ENCODE measurements at places on chromosomes 3 and 15.
A peak's percentile ranks its signal among the peaks of the same experiment; 100 is the strongest.

DNA sequence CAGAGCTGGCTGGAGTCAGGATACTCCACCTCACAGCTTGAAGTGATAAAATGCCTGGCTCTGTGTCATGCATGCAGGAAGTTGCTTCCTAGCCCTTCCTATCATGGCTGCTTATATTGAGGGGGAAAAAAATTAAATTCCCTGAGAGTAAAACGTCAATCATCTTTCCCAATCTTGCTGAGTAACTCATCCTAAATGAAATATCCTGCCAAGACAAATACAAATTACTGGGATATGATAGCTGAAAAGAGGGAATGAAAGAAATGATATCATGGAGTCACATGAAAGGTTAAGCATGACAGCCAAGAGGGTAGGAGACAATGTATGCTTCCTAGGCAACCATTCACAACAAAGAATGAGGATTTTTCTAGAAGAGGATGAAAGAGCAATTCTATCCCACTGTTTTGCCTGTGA, 110.6 kb downstream of the ABI3BP start:
- DNase-seq: peak; percentile 78

GRCh38 chr15:25436707-25437106, 2.1 kb downstream of the UBE3A start:
- no peak for DNase-seq

GRCh38 chr3:111542611-111543300, 759 bp downstream of the CD96 start:
- DNase-seq: no peak

- no peak for DNase-seq
Measured at GRCh38 chr15:69862540-69862939, 235.2 kb downstream of the TLE3 start.

DNA sequence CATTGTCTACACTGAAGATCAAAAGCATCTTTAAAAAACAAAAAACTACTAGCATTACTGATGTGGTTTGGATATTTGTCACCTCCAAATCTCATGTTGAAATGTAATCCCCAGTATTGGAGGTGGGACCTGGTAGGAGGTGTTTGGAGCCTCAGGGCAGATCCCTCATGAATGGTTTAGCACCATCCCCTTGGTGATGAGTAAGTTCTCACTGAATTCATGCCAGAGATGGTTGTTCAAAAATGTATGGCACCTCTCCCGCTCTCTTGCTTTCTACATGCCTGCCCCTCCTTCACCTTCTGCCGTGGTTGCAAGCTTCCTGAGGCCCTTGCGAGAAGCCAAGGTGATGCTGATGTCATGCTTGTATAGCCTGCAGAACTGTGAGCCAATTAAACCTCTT, 136.6 kb upstream of the FHIT start:
- DNase-seq: no peak

DNA sequence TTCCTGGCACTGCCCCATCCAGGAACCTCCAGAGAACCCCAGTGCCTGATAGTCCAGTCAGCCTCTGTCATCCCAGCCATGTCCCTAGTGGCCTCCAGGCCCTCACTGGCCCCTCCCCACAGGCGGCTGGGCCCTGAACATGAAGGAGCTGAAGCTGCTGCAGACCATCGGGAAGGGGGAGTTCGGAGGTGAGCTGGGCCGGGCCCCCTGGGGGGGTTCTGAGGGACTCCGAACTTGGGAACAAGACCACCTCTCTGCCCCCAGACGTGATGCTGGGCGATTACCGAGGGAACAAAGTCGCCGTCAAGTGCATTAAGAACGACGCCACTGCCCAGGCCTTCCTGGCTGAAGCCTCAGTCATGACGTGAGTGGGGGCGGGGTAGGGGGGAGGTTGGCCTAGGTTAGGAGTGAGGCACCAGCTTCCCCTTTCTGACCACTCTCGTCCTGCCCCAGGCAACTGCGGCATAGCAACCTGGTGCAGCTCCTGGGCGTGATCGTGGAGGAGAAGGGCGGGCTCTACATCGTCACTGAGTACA, 12.0 kb upstream of the LMAN1L start:
- DNase-seq: no peak

GRCh38 chr15:78347586-78348543, 7.7 kb downstream of the CRABP1 start:
- DNase-seq: no peak

- DNase-seq: no peak
Measured at GRCh38 chr3:65516998-65517397, 521.7 kb downstream of the MAGI1 start.

- DNase-seq: no peak
Measured at GRCh38 chr3:28089527-28089897, 151.9 kb upstream of the CMC1 start.

DNA sequence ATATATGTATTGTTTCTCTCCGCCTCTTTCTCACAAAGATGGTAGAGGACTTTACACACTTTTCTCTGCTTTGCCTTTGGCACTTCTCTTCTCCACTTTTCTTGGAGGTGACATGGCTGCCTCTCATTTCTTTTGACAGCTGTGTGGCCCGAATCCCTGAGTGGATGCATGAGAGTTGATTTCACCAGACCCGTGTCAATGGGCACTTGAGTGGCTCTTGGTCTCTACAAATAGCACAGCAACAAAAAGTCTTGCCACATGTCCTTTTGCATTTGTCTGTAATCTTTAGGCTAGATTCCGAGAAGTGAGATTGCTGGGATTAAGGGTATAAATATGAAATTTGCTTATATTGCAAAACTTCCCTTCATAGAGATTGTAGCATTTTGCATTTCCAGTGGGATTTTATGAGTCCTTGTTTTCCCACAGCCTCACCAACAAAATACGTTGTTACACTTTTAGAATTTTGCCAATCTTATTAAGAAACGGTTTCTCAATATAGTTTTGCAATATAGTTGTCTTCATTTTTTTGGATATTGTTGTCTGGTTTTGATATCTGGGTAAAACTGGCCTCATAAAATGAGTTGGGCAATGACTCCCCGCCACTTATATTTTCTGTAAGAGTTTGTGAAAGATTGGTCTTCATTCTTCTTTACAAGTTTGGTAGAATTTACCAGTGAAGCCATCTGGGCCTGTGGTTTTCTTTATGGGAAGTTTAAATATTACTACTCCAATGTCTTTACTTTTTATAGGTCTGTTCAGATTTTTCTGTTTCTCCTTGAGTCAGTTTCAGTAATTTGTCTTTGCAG, 5.2 kb upstream of the TRPM1 start:
- DNase-seq: no peak

GRCh38 chr15:37041042-37041441, 59.3 kb downstream of the MEIS2 start:
- no peak for DNase-seq

DNA sequence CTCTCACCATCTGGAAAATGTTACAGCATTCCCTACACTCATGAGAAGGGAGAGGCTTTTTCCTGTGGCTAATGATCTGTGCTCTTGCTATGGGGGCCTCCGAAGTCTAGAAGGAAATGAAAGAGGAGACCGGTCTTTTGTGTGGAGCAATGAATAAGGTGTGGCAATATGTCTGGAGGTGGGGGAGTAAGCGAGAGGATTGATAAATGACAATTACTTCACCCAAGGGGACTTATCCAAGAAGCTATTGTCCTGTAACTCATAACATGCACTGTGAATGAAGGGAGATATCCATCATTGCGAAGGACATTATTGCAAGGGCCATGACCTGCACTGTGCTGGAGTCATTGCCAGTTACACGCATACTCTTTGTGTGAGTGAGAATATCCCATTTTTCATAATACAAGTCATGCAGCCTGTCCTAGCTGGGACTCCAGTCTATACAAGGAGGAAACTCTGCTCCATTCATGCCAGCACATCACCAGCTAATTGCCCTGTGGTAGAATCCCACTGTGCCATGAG, 37.7 kb upstream of the SYNPR start:
- DNase-seq: no peak

GRCh38 chr3:64945171-64945729, 257.4 kb upstream of the ADAMTS9 start:
- peak; percentile 92 for DNase-seq

DNA sequence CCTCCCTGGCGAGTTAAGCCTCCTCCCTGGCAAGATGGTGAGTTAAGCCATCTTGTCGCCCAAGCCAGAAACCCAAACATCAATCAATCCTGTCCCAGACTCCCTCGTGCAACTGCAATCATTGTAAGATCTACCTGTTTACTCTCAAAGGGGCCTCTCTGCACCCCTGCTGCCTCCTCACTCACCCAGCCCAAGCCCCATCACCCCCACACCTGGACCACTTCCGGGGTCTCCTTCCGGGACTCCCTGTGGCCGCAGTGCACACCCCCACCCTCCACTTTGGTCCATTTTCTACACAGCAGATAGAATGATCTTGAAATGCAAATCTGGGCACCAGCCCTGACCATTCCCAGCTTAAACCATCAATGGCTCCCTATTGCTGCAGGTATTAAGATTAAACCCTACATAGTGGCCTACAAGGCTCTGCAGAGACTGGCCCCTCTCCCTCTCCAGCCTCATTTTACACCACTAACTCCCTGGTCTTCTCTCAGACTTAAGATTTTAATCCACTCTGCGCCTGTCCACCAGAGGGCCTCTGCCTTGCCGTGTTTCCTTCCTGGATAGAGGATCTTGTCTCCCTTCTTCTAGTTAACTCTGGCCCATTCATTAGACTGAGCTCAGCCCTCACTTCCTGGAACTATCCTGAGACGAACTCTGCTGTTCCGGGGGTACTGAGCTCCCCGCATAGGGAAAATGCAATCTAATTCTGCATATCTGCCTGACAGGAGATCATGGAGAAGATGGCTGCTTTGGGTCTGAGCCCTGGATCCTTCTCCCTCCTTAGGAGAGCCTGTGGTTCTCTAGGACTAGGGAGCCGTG, 41.9 kb upstream of the SLC6A1 start:
- peak; percentile 38 for DNase-seq

DNA sequence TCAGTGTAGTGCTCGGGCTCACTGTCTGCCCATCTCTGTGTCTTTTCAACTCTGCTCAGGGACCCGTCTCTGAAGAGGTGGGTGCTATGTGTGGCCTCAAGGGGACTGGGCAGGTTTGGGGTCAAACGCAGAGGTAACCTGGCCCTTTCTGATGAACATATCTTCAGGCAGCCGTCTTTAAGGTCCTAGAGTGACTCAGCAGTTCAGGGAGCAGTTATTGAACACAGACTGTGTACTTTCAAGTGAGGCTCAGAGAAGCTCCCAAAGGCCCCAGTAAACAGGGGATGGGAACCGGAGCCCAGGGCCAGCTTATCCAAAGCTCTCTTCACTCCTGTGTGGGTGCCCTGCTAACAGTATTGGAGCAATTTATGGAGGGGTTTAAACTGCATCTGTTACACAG, 73.1 kb downstream of the WDR76 start:
- DNase-seq: no peak

- no peak for DNase-seq
Measured at GRCh38 chr3:146421819-146422759, 47.3 kb downstream of the PLSCR2 start.

DNA sequence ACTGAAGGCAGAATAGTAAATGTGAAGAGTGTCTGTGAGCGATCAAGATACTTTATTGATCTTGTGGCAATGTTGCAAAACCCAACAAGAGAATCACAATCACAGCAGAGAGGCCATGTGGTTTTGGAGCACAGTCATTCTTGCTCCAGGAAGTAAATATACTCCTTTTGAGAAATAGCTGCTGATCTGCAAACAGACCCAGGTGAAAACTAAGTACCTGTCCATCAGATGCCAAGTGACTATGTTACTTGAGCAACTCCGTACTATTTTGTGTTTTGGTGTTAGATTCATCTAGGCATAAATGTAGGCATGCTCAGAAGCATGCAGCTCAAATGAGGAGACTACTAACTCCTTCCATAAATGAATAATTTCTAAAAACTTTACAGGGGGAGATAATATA, 627.9 kb downstream of the ZBBX start:
- DNase-seq: no peak

- no peak for DNase-seq
Measured at GRCh38 chr3:4678320-4678719, 185.2 kb downstream of the ITPR1 start.

GRCh38 chr15:32134842-32135241, 104.5 kb downstream of the CHRNA7 start:
- DNase-seq: peak; percentile 22

DNA sequence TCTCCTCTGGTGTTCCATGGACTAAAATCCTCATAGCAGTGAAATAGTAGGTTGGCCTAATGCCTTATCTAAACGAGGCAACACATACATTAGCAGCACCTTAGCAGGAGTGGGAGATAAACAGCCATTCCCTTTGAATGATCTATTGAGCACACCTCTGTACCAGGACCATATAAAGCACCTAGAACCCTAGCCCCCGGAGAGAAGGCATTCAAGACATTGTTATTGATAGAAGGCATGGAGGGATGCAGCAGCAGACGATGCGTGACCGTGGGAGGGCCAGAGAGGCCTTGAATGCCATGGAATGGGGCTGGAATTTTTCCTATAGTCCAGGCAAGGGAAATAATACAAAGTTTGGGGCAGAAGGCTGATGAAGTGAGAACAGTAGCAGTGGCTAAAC, 6.6 kb upstream of the SEMA5B start:
- no peak for DNase-seq

DNA sequence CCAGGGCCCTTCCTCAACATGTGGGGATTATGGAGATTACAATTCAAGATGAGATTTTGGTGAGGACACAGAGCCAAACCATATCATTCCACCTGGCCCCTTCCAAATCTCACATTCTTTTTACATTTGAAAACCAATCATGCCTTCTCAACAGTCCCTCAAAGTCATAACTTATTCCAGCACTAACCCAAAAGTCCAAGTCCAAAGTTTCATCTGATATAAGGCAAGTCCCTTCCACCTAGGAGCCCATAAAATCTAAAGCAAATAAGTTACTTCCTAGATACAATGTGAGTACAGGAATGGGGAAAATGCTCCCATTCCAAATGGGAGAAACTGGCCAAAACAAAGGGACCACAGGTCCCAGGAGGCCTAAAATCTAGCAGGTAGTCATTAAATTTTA, 309.5 kb upstream of the SLITRK3 start:
- DNase-seq: no peak

- peak; percentile 86 for DNase-seq
Measured at GRCh38 chr3:129022114-129023007, 21.3 kb downstream of the EFCC1 start.

- DNase-seq: no peak
Measured at GRCh38 chr3:78221796-78222195, 1181.9 kb downstream of the ROBO2 start.

DNA sequence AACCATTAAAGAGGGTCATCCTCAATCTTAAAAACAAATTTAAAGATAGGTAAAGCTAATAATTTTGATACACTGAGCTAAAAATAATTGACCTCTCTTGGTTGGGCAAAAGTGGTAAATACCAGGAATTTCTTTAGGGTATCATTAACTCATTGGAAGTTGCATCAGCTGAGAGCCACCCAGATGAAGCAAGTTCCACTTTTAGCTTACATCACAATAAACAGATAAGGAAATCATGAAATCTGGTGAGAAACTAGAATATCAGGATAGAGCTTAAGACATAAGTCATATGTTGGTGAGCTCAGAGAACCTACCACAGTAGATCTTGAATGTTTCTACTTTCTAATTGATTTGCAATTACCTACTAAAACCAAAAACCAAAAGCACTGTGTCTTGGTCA, 97.4 kb upstream of the SLC2A2 start:
- DNase-seq: no peak

GRCh38 chr3:108485146-108485545, 25.2 kb downstream of the MYH15 start:
- DNase-seq: no peak

GRCh38 chr3:180749796-180750195, 70.5 kb upstream of the CCDC39 start:
- no peak for DNase-seq

All from muscle of back (tissue), 13 donors.